ENCODE measurements at places on chromosomes 5 and 9. TPM values are rescaled to one million over a fixed set of nuclear protein-coding genes. Genes with fewer than 3 reads are reported as not detected.

NUDT12 gene
- polyA plus RNA-seq = 12.7 TPM

F12 gene
- 3.1 TPM for polyA plus RNA-seq

MARCHF11 gene
- polyA plus RNA-seq = 0.47 TPM

C5orf58 gene
- not detected for polyA plus RNA-seq

DNA sequence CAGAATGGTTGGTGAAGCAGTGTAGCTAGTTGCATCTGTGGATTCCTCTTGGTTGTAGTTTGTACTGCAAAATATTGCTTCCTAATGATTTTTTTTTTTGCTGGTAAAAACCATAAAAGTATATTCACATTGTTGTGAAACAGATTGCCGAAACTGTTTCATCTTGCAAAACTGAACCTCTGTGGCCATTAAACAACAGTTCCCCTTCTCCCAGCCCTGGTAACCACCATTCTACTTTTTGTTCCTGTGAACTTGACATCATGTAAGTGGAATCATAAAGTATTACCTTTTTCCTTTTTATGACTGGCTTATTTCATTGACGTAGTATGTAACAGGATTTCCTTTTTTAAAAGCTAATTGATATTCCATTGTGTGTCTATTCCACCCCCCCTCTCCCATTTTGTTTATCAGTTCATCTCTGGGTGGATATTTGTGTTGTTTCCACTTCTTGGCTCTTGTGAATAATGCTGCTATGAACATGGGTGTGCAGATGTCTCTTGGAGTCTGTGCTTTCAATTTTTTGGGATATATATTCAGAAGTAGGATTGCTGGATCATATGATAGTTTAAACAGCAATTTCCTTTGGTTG is 11.8 kb downstream of the SUB1 start:
- DNase-seq = no peak

GRCh38 chr5:62386824-62387223 is 16.9 kb downstream of the DIMT1 start:
- no peak for DNase-seq

DNA sequence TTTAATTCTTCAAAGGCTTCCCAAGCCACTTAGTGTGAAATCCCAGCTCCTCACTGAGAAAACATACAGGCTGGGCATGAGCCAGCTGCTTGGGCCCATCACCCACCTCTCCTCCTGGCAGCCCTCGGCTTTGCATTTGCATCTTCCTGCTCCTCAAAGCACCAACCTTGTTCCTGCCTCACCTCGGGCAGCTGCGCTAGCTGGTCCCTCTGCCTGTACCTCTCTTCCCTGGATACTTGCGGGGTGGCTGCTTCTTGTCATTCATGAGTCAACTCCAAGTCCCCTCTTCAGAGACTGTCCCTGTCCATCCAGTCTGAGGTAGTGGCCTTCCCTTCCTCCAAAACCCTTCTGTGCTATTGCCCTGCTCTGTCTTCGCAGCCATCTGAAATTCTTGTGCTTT is 116.1 kb upstream of the CXCL14 start:
- DNase-seq = no peak

- DNase-seq = no peak
Measured at GRCh38 chr9:27532046-27532445, 2.4 kb upstream of the MOB3B start.

GRCh38 chr5:152978141-152978835 is 512.2 kb upstream of the GRIA1 start:
- DNase-seq = no peak

GRCh38 chr5:143938230-143938629 is 126.3 kb downstream of the HMHB1 start:
- DNase-seq = no peak

GRCh38 chr5:7321724-7322123 is 74.2 kb upstream of the ADCY2 start:
- no peak for DNase-seq

- peak; percentile 29 for DNase-seq
Measured at GRCh38 chr5:147391781-147392180, 118.1 kb downstream of the DPYSL3 start.

DNA sequence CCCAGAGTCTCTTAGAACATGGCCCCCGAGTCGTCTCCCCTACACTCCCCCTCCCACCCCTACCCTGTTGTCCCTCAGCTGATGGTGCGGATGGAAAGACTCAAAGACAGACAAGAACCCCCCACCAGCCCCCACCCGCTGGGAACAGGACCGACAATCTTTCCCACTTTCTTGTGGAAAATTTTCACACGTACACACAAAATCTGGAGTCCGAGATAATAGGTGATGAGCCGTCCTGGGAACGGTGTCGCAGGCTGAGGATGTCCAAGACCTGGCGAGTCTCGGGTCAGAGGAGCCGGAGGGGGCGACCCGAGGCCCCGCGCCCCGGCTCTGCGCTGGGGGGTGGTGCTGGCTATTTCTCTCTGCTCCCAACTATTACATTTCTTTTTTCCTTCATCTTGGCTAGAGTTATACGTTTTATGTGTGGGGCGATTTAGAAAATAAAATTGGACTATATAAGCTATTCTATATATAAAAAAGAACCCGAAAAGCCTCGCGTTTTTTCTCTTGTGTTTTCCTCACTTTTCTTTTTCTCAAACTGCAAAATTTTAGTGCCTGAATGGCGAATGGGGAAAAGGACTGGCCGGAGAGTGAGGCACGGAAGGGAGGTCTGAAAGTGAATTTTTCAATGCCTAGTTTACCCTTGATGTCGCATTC is 188.8 kb downstream of the MEF2C start:
- DNase-seq = no peak

DNA sequence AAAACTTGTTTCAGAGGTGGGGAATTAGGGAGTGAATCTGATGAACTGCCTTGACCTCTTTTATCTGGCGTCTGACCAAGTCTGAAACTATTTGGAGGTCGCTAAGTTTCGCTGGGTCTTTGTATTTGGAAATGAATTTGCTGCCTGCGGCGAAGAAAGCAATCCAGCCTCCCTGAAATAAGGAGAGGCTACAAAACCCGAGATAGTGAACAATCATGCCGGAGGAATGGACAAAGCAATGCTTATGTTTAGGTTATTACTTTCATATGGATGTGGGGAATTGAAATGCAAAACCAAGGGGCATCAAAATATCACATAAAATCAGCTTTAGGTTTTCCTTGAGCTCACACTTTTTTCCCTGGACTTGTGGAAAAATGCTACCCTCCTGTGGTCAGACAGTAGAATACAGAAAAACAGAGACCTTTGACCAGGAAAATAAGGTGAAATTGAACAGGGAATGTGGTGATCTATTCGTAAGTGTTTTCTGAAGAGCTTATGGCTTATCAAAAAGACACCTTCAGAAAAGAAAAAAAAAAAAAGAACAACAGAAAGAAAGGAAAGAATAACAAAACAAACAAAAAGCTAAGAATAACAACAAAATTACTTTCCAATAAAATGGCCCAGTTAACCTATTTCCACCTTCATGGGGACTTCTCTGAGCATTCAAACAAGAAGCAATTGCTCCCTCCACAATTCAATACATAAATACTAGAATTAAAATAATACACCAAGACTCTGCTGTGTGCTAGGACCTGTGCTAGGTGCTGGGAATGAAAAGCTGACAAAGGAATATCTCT is 68.6 kb upstream of the DPYSL3 start:
- peak; percentile 59 for DNase-seq

GRCh38 chr5:23139338-23140171 is 286.4 kb upstream of the CDH12 start:
- DNase-seq = no peak

- DNase-seq = no peak
Measured at GRCh38 chr5:178351221-178352034, 118.8 kb upstream of the PHYKPL start.

DNA sequence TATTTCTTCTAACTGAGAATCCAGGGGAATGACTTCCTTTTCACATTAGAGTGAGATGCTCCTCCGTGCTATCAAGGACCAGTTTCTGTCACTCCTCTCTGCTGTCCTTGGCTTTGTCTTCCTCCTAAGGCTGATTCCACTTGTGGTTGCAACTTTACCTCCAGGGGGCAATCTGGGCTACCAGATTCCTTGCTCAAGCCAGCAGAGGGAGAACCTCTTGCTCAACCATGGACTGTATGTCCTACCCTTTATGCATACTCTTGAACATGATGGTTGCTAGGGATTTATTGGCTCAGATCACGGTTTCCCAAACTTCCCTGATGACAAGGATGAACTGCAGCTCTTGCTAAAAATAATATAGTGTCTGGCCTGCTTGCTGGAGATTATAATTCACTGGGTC is 24.0 kb downstream of the NNT start:
- DNase-seq = peak; percentile 11

DNA sequence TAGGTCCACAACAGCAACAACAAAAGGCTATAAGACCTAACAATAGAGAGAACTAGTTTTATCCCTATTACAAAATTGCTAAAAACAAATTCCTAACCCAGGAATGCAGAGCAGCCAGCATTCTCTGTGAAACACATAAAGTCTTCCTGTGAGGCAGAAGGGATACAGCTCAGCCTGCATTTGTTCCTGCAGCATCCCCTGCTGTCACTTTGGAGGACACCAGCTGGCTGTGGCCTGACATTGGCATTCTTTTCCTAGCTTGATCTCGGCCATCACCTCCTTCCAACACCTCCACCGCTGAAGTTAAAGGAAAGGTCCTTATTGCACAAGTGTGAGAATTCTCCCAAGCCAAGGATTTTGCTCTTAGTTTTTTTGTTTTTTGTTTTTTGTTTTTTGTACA is 186.1 kb downstream of the SNCAIP start:
- no peak for DNase-seq

GRCh38 chr5:74333430-74333829 is 307.1 kb downstream of the ENC1 start:
- DNase-seq = no peak

GRCh38 chr9:113635586-113635985 is 172.1 kb downstream of the RGS3 start:
- DNase-seq = no peak

DNA sequence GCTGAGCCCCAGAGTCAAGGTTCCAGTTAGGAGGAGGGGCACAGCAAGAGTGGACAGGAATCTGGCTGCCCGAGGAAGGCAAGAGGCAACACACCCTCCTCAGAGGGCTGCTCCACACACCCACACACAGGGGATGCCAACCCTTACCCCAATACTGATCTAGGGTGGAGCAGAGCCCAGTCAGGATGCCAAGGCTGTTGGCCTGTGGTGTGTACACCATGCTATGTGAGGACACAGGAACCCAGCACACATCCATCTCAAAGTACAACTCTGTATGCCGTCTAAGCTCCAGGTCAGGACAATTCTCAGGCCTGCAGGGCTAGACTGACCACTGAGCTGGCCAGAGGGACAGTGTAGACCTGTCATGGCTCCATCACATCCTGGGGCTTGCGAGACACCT is 2.6 kb downstream of the SEPTIN8 start:
- DNase-seq = no peak

GRCh38 chr9:107080130-107080529 is 202.9 kb upstream of the RAD23B start:
- DNase-seq = no peak
